ENCODE measurements at places on chromosomes 2 and 18. TPM values are rescaled to one million over a fixed set of nuclear protein-coding genes. Genes with fewer than 3 reads are reported as not detected.

DNA sequence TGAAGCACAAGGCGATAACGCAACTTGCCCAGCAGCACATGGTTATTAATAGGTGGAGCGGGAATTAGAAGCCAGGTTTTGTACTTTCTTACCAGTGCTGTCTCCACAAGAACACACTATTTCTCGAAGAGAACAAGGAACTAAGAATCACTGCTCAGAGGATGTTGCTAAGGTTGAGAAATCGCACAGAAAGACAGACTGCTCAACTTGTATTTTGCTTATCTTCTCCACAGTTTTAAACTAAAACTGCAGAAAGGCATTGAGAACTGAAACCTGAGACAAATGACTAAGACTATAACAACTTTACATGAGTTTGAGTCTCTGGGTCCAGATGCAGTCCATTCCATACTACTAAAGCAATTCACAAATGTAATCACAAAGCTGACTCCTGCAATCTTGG is 6.2 kb downstream of the PRKD3 start:
- no peak for DNase-seq

GRCh38 chr2:113175042-113175628 is 1.4 kb downstream of the PSD4 start:
- DNase-seq, result no peak

GRCh38 chr18:46657115-46657955 is at the start of gene LOXHD1:
LOXHD1 (minus strand) TSS chr18:46657220; CDS start chr18:46657033, 187 bp downstream.
- no peak for DNase-seq

DNA sequence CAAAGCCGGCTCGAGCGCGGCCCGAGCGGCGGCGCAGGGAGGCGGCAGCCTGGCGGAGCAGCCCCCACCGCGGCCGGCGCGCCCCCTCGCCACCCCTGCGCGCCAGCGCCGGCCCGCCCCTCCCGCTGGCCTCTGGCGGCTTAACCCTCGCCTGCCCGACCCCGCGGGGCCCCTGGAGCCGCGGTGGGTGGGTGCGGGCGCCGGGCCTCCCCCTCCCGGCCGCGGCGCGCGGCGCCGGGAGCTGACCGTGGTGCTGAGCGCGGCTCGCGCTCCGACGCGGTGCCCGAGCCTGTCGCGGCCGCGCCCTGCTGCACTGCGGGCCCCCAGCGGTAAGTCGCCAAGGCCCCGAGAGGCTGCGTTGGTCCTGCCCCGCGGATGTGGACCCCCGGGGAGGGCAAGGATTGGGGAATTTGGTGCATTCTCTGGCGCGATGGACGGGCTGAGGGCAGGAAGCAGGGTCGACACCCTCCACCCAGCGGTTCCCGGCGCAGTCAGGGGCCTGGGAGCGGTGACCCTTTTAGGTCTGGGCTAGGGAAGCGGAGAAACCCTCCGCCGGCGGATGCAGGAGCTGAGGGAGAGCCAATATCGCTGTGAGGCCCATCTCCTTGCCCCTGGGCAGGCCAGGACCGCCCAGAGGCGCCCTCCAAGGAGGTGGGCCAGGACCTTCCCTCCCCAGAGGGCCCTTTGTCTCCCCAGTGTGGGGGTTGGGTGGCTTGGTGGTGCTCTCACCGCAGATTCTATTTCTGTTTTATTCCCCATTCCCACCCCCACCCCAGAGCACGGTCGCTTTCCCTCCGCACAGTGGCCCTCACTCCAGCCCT is 923 bp downstream of the AMER3 start:
- DNase-seq, result no peak

MALL gene
- 2.3 TPM for total RNA-seq

TEKT4 gene
- 0.60 TPM for total RNA-seq

- DNase-seq, result no peak
Measured at GRCh38 chr18:4264347-4264791, 190.7 kb downstream of the DLGAP1 start.

Data from dorsolateral prefrontal cortex (tissue), 122 donors.